ENCODE measurements at places on chromosomes 2 and 18.

DNA sequence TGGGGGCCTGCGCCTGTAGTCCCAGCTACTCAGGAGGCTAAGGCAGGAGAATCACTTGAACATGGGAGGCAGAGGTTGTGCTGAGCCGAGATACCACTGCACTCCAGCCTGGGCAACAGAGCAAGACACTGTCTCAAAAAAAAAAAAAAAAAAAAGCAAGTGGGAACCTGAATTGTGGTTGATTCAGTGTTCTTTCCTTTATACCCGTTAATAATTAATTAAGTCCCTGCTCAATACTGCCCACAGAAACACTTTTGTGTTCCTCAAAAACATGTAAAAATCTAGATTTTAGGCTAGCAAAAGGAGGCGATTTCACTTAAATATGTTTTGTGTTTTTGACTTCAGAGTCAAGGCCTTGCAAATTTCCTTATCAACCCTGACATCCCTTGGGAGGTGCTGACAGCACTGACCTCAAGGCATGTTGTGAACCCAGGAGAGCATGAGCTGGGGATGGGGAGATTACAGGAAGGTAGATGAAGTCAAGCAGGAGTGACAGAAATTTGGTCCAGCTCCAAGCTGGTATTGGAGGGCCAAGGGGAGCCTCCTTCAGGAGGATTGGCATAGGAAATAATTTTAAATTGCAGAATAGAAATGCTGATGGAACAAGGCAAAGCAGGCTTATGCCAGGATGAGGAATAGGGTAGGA is 89.0 kb upstream of the PNPT1 start:
- DNase-seq = no peak

- DNase-seq = no peak
These were observed 62.0 kb downstream of the ANKRD44 start for GRCh38 chr2:197248623-197249022.

- DNase-seq = no peak
These were observed 201.7 kb upstream of the STON1 start for GRCh38 chr2:48328159-48328809.

GRCh38 chr2:36333350-36334012 is 22.1 kb upstream of the CRIM1 start:
- DNase-seq = no peak

DNA sequence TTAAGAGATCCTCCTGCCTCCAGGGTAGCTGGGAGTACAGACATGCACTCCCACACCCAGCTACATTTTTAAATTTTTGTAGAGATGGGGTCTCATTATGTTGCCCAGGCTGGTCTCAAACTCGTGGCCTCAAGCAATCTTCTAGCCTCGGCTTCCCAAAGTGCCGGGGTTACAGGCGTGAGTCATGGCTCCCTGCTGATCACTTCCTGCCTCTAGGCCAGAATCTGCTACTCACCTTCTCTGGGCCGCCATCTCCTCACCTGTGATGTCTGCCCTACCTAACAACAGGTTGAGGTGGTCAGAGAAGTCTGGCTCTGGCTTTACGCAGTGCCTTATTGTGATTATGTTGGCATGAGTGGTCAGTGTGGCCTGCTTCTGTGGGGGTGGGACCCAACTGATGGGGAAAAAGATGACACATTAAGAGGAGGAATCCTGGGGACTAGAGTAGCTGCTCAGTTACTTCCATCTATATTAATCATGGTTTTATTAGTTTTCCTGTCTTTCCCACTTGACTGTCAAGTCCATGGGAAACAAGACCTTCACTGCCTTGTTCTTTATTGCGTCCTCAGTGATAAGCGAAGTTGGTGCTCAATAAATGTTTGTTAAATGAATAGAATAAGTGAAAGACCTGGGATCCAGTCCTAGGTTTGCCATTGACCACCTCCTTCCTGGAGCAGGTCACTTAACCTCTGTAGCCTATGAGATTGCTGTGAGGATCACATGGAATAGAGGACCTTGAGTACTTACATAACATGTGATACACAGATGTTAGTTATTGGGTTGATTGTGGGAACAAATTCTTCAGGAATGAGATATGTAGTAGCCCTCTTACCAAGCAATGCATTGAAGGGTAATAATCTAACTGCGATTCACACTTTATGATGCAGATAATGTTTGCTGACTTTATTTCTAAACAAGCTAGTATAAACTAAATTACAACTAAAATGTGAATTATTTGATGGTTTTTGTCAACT is 15.7 kb downstream of the KCTD1 start:
- DNase-seq = no peak

DNA sequence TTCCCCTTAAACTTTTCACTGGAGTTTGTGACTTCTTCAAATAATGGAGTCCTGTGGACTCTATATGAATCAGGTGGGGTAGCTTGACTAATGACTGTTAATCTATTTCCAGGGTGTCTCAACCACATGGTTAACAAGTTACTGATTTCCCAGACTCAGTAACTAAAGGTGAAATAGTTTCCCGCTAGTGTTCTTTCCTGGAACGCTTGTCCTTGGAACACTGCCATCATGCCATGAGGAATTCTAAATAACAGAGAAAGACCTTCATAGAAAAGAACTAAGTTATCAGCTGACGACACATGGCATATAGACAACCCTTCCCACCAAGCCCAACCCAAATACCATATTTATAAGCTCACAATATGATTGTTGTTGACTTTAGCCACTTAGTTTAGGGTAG is 1027.9 kb upstream of the FAM98A start:
- no peak for DNase-seq

DNA sequence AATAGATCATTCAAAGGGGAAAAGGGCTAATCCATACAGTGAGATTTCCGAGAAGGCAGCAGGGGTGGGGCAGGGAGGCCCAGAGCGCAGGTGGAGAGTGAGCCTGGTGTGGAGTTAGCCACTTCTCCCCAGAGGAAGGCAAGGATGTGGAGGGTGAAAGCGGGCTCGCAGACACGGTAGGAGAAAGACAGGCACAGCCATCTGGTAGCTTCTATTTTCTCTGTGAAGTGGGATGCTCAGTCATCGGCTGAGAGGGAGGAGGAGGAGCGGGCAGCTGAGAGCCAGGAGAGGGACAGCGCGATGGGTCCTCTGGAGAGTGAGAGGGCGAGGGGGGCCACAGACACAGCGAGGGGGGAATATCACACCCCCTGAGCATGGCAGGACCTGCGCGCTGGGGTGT is 153.3 kb upstream of the NDUFV2 start:
- DNase-seq = no peak

DNA sequence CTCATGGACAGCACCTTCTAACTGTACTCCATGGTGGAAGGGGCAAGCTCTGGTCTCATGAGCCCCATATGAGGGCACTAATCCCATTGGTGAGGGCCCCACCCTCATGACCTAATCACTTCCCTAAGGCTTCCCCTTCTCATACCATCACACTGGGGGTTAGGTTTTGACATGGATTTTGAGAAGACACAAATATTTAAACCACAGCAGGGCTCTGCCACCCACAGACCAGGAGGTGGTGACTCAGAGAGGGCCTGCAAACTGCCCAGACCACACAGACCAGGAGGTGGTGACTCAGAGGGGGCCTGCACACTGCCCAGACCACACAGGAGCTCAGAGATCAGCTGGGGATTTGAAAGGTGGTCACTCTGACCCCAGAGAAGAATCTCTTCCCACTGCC is 222.0 kb downstream of the KLHL29 start:
- DNase-seq = no peak

GRCh38 chr18:57845605-57846074 is 42.5 kb upstream of the ATP8B1 start:
- no peak for DNase-seq

- DNase-seq = no peak
These were observed 184.5 kb downstream of the FAM210A start for GRCh38 chr18:13541621-13542519.

GRCh38 chr18:35776473-35776872 is 194.9 kb downstream of the GALNT1 start:
- no peak for DNase-seq

- DNase-seq = no peak
These were observed 367.7 kb upstream of the NETO1 start for GRCh38 chr18:73235491-73235890.
